ENCODE measurements at places on chromosomes 12 and 14.
A peak's percentile ranks its signal among the peaks of the same experiment; 100 is the strongest.

DNA sequence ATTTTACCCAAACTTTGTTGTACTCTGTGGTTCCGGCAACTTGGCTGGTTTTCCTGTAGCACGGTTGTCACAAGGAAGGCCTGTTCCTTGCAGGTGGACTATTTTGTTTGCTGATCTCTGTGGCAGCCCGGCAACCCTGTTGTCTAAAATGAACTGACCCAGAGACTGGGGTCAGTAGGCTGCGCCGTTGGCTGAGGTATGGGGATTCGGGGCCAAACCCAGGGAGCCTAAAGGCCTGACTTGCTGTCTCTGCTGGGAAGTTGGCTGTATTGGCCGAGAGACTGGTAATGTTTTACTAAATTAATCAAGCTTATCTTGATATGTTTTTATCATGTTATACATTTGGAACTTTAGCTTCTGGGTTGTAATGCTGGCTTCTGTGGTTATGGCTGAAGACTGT, 13.8 kb downstream of the SMIM41 start:
- DNase-seq = no peak

DNA sequence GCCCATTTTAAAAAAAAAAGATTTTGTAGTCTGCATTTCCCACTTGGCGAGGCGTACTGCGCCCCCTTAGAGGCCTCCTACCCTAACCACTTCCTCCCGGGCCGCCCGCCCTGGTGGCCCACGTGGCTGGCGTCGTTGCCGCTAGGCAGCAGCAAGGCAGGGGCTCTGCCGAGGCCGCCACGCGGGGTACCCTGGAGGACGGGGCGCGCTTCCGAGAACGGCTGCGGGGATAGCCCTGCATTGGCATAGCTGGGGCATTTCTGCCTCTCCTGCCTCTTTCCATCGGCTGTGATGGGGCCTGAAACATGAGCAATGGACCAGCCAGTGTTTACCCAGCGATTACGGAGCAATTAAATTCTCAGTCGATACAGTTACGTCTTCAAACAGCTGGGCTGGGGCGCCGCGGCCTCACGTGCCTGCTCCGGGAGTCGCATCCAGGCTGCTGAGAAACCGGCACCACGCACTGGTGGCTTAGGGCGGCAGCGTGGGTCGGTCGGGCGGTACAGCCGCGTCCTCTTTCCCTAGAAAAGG, 38.0 kb downstream of the IQSEC3 start:
- DNase-seq = no peak

GRCh38 chr12:43370263-43370662, 181.7 kb downstream of the ADAMTS20 start:
- DNase-seq = peak; percentile 19

DNA sequence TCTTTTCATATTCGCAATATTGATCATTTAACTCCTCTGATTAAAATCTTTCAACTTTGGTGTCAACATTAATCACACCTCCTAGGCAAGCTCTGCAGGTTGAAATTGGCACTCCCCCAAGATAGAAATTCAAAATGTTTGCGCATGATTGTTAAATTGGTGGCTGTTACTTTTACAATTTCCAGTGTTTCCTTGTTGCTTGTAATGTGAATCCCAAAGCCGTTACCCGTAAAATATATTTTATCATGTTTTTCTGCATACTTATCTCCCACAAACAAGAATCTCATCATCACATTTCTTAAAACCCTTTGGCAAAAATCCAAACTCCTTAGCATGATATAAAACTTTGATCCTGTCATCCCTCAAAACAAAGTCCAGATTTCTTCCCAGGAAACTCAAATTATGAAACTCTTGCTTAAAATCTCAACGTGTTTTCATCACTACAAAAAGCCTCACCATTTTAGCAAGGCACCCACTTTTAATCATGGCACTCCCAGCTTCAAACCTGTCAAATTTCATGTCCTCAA, 14.7 kb downstream of the RTL1 start:
- DNase-seq = no peak

DNA sequence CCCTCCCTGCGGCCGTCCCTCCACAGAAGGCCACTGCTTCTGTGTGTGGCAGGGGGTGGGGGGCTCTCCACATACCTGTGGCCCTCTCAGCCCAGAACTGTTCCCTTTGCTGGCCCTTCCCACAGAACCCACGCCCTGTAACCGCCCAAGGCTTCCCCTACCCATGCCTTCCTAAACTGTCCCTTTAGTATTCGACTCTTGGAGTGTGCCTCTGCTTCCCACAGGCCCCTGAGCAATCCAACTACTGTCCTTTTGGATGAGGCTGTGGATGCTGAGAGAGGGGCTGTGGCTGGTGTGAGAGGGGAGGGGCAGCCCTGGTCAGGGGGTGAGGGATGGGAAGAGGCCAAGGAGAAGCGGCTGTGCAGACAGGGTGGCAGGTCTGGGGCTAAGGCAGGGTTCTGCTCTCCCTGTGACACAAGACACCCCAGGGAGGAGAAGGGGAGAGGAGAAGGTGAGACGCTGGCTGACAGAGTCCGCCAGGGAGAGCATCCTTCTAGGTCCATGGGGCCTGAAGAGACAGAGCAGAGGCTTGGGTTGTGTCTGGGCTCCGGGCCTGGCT, 46.0 kb downstream of the DLK1 start:
- DNase-seq = no peak

DNA sequence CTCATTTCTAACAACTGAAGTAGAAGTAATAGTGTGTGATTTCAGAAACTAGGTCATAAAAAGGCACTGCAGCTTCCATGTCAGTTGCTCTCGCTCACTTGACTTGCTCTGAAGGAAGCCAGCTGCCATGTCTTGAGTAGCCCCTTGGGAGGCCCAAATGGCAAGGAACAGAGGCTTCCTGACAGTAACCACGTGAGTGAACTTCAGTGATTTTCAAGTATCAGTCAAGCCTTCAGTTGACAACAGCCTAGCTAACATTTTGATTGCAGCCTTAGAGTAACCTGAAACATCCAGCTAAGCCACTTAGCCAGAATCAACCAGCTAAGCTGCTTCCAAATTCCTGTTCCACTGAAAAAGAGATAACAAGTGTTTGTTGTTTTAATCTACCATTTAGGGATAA, 26.7 kb downstream of the TOGARAM1 start:
- DNase-seq = no peak

GRCh38 chr12:98924-99352, 32.4 kb downstream of the IQSEC3 start:
- no peak for DNase-seq

DNA sequence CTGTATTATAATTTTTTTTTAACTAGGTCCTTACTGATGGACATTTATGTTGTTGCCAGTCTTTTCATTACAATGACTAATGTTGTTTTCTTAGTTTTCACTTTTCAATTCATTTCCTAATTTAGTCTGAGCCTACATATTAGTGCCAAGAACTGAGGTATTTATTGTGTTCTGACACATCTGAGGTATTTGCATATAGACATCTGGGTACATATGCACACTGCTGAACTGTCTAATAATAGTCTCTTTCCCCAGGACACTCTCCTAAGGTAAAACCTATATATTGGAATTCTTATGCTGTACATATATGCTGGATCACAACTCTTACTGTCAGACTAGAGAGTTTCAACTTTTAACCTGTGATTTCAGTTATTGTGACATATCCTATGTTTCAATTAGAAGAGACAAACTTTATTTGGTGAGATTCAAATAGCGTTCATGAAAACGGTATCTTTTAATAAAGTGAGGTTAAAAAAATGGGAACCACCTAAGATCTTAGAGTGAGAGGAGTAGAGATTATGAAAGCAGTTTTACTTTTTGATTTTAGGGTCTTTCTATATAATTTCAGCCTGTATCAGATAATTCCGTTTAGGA, 263.2 kb downstream of the RAD51B start:
- no peak for DNase-seq

DNA sequence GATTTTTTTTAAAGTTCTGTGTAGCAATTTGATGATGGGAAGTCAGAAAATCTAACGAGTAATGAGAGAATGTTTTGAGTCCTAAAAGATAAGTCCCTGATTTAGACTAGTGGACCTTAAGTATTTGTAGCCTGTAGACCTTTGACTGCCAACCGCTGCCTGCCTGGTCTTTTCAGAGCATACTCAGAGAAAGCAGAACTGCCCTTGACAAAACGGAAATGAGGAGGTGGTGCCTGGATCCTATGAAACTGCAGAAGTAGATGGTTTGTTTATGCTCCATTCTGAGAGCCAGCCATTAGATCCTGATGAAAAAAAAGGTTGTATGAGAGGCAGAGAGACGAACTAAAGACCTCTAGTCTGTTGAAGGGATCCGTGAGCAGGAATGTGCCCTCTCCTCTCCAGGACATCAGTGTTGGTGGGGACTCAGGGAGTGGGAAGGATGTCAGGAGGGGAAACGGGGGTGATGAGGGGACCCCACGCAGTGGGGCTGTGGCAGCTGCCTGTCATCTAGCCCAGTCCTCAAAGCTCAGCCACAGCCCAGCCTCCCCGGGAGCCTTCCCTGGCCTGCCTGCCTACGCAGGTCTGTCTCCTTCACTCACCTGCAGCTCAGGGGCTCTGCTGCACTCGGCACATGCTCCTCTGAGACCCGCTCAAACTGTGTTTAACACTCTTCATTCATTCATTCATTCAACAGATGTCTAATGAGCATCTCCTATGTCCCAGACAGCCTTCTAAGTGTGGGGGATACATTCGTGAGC, 447.5 kb downstream of the AACS start:
- no peak for DNase-seq

- DNase-seq = no peak
These were observed 48.2 kb downstream of the PLEKHA5 start for GRCh38 chr12:19177754-19178153.

GRCh38 chr14:24195186-24196070, at the start of gene TM9SF1:
TM9SF1 (minus strand) TSS chr14:24195441; CDS start chr14:24195019, 422 bp downstream.
- peak; percentile 75 for DNase-seq

GRCh38 chr12:131641315-131641714, 69.6 kb upstream of the SFSWAP start:
- DNase-seq = no peak

- DNase-seq = no peak
These were observed 41.5 kb downstream of the PITPNM2 start for GRCh38 chr12:123109319-123109772.

DNA sequence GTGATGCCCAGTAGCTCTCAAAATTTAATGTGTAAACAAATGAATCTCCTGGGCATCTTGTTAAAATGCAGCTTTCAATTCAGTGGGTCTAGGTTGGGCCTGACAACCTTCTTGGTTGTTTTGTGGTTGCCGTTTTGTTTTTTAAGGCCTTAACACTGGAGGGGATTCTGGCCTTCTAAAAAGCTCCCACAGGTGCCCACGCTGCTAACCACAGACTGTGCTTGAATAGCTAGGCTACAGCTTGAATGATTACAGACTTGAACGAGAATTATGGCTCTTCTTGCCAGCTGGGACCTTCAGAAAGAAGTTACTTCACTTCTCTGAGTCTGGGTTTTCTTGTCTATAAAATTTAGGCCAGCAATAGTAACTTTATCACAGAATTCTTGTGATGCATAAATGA, 1.3 kb upstream of the FLVCR2 start:
- no peak for DNase-seq

DNA sequence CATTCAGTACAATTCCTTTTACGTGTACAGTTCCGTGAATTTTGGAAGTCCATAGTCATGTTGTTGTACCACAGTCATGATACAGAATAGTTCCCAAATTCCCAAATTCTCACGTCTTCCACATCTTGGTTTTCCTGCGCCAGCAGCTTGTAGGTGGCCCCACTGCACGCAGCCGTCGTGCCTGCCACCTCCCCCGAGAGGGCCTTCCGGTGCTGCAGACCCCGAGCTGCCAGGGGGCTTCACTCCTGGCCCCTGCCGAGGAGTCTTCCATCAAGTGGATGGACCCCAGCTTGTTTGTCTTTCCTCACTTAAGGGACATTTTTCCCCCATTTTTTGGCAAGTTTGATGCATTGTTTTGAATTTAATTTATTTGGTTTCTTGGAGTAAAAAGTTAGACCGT, 16.8 kb downstream of the MTA1 start:
- DNase-seq = no peak

GRCh38 chr14:35430459-35431199, 26.1 kb upstream of the NFKBIA start:
- no peak for DNase-seq

- DNase-seq = peak; percentile 24
These were observed 30.9 kb upstream of the EMP1 start for GRCh38 chr12:13165617-13166041.

- no peak for DNase-seq
These were observed 389 bp upstream of the CCNB1IP1 start for GRCh38 chr14:20333494-20333841.

GRCh38 chr12:52205612-52206303, 13.9 kb upstream of the KRT80 start:
- no peak for DNase-seq

GRCh38 chr12:103813426-103813825, 27.6 kb downstream of the NT5DC3 start:
- DNase-seq = no peak

DNA sequence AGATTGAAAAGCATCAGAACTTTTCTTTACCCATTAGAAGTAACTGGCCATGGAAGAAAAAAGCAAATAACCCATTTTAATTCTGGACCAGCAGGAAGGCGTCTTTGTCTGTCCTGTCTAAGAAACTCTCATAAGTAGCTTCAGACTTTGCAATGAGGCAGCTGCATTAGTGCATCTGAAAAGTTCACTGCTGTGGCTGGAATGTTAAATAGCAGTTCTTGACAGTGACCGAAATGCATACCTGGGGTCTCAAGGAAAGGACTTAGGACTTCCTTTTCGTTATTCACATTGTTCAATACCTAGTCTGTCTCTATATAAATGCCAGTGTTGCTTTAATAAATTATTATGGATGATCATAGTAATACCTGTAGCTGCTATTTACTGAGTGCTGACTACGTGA, 125.9 kb downstream of the ANO4 start:
- no peak for DNase-seq

DNA sequence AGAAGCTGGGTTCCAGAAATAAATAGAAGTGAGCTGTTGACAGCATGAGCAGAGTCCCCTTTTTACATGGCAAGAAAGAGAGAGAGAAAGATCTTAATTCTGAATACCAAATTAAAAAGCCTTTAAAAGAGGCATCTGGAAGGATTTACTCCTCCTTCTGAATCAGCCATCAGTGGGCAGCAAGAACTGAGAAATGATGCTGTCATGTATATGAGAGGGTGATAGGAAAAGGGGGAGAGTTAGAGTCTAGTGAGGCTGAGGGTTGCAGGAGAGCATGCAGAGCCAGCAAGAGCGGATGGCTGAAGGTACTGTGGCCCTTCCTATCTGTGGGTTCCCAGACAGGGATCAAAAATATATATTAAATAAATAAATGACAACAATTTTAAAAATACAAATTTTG, 34.5 kb upstream of the GNG2 start:
- DNase-seq = no peak

DNA sequence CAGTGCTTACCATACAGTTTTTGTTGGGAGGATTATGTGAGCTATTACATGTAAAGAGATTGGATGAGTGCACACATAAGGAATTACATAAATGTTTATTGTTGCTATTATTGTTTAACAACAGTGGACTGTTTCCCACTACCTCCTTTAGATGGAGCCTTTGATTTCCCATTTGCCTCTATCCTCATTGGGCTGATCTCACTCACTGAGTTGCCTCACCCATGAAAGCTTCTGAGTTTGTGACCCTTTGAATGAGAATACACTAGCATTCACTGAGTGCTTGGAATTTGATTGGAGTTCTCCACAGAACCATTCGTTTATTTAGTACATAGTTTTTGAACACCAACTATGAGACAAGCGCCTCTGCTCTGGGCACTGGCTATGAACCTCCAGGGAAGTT, 121.0 kb downstream of the HELB start:
- DNase-seq = no peak
